Putamen (tissue), 1 donor: ENCODE measurements at places on chromosomes 6 and 20.

GRCh38 chr6:88367248-88367647, 201.1 kb upstream of the CNR1 start:
- DNase-seq = no peak

- no peak for DNase-seq
Observed at GRCh38 chr6:164066335-164066734, 651.8 kb downstream of the QKI start.

GRCh38 chr6:149464411-149464810, 20.4 kb downstream of the ZC3H12D start:
- no peak for DNase-seq

DNA sequence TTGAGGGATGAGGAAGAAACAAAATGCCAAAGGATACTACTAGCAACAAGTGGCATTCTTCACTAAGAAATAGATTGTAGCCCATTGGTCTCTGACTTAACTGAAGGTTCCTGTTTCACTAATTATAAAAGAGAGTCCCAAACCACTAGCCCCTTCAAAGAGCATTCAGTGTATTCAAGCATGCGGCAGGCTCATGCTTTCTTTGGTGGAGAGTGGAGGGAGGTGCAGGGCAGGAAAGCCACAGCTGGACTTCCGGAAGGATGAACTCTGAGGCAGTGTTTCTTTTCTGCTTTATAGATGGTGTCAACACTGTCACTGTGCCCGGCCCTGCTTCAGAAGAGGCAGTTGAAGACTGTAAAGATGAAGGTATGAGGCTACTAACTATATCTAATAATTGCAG, 636.1 kb downstream of the KIF16B start:
- no peak for DNase-seq

DNA sequence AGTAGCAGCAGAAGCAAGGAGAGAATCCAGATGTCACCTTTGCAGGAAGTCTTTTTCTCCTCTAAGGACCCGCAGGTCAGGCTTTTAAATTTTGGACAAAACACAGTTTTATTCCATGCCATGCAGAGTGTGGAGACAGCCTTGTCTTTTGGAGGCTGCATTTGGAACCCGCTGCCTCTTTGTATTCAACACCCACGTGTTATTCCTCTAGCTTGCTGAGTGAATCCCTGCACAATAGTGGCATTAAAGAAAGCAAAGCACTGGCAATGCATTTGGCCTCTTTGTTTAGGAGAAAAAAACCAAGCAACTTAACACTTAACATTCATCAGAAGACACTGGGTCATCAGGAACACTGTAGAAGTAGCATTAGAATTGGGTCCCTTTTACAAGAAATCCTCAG, 43.5 kb downstream of the TFAP2B start:
- no peak for DNase-seq

DNA sequence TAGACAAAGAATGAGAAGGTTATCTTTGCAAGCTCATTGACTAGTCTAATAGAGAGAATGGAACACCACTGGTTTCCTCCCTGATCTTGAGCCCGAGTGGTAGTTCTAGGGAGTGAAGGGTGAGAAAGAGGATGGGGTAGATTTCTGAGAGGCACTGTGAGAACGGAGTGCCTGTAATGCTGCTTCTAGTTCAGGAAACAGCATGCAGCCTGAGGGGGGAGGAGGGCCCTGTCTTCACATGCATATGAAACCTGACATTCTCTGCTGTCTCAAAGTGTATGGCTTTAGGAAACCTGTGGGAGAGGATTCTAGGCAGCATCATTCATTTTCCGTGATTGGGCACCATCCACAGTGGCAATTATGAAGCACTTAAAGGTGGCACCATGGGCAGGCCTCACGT, 259.4 kb upstream of the MAN1A1 start:
- DNase-seq = no peak
